GM12864 (cell line): ENCODE measurements at places on chromosomes 11 and 22.

GRCh38 chr11:129598378-129598777 is 217.3 kb upstream of the TMEM45B start:
- no peak for DNase-seq

DNA sequence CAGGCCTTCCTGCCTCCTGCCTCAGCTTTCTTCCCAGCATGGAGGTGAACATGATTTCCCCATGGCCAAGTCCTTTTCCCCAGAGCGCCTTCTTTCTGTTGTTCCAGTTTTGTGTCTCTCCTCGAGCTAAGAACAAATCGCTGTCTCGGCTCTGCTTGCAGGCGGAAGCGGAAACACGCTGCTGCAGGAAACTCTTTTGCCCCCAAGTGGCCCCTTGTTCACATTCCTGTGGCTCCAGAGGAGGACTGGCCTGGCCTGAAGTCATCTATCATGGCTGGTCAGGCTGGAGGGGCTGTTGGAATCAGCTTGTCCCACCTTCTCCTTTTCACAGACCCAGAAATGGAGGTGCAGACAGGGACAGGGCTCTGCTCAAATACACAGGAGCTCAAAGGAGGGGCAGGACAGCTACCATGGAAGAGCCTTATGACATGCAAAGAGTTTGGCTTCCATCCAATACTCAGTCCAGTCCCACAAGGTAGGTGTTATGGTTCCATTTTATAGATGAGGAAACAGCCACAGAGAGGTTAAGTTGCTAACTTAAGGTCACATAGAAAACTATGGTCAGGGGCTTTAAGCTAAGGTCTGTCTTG is 182.2 kb upstream of the SYT13 start:
- no peak for DNase-seq

GRCh38 chr22:26707581-26707980 is 50.2 kb downstream of the MIAT start:
- DNase-seq, result no peak

DNA sequence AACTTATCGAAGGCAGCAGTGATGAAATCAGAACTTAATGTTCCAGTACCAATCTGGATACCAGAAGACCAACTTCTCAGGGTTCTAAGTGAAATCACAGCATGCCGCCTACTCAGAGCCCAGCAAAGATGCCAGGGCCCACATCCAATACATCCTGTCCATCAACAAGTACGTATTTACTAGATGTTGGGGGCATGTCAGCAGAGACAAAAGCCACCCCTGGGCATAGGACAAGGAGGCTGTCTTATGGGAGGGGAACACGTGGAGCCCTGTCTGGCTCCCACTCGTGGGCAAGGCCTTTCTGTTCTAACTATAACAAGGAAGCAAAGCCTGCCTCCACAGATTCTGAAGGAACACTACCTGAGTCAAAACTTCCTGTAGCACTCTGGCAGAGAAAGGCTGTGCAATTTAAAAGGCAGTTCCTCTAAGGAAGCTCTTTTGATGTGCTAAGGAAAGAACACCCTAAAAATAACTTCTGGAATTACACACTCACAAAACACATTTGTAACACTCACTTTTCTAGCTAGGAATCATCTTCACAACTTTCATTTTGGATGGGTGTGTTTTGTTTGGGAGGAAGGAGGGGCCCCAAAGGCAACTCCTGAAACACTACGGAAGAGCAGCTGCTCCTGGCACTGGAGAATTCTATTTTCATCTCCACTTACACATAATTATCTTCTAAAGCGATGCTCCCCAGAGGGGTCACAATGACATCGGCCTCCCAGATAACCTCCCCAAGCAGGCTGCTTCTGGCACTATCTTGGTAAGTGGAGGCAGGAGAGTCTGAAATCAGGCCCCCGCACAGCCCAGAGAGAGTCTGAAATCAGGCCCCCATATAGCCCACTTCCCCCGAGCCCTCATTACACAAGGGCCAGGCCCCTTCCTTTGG is 14.2 kb downstream of the SMCO4 start:
- no peak for DNase-seq

- no peak for DNase-seq
Observed at GRCh38 chr11:96173422-96173821, 169.6 kb downstream of the MAML2 start.

GRCh38 chr11:96961931-96962330 is 572.1 kb downstream of the JRKL start:
- DNase-seq, result no peak

DNA sequence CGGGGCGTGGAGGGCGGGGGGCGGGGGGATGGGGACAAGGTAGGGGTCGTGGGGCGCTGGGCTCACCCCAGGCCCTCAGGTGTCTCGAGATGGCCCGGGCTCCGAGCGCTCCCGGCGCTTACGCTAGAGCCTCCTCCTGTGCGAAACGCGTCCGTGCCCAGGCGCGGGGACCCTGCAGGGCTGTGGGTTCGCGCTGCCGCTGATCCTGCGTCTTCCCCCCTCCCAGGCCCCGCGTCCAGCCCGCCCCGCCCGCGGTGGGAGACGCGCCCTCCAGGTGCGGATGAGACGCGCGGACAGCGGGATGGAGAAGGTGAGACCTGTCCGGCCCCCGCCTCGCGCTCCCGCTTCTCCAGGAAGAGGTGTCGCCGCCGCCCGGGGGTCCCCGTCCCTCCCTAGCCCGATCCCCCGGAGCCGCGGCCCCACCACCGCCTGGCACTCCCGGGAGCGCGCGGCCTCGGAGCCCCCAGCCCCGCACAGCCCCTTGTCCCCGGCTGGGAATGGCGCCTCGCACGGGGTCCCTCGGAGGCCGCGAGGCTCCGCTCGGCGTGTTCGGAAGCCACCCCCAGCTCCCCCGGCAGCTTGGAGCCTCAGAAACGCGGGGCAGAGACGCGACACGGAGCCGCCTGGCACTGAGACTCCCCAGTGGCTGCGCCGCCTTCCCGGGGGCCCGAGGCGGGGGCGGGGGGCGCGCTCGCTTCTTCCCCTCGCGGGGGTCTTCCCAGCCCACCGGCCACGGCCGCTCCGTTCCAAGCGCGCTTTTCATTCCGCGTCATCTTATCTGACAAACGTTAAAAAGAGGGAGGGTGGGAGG is 27.6 kb upstream of the TOLLIP start:
- DNase-seq, result no peak

GRCh38 chr11:19723572-19724342 is 11.1 kb downstream of the NAV2 start:
- no peak for DNase-seq

GRCh38 chr11:92550411-92550810 is 325.8 kb downstream of the FAT3 start:
- no peak for DNase-seq

DNA sequence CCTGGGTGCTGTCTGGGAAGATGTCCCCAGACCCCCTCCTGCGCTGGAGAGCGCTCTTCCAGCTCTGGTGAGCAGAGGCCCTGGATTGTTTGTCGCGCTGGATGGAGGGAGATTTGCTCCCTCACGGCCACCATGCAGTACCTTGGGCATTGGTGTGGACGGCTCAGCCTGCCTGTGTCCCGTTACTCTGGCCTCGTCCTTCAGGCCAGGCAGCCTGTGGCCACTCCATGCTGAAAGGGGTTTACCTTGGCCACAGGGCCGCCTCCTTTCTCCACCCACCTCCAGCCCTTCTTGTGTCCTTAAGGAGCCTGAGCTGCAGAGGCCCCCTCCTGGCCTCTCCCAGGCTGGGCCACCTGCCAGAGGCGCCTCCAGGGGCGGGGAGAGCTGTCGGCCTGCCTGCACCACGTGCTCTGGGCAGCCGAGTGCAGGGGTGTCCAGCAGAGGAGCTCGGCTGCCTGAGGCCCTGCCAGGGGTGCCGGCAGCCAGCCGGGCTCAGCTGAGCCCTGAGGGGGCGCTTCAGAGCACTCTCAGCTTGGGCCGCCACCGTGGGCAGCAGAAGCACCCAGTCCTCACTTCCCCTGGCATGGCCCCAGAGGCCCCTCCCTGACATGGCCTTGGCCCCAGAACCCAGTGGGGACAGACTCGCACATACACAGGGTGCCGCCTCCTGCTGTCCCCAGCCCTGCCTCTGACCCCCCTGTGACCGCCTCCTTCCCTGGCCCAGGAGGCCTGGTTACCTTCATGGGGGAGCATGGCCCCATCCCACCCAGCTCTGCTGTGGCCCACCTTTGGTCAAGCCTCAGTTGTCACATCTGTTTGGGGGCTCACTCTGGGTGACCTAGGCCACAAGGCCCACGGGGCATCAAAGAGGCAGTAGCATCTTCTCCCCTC is 3.4 kb downstream of the CCND1 start:
- DNase-seq, result no peak

- no peak for DNase-seq
Observed at GRCh38 chr11:9664276-9665171, 647 bp downstream of the SWAP70 start.

- no peak for DNase-seq
Observed at GRCh38 chr11:67371189-67371910, 2.0 kb downstream of the CLCF1 start.

DNA sequence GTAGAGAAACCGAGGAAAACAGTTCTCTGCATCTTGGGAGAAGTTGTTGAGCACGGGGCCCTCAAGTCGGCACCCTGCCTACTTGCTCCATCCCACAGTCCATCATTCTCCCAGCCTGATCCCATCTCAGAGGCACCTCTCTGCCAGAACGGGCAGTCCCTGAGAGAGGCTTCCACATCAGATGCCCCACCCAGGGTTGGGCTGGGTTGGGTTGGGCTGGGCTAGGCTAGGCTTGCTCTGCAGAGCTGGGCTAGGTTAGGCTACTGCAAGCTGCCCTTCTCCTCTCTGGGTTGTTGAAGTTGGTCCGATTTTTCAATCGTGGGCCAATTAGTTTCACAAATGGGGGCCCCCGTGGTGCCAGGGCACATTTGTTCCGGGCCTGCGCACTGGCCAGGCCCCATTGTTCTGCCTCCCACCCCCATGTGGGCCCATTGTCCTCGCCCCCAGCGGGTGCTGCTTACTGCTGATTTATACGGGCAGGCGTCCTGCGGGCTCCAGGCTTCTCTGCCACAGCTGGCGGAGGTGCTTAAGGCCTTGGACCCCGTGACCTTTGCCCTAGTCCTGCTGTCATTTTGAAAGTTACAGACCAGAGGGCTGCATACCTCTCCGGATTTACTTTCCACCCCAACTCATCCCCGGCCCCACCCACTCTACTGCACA is 63.7 kb upstream of the NNMT start:
- no peak for DNase-seq

GRCh38 chr22:35572556-35572955 is 31.9 kb downstream of the RASD2 start:
- no peak for DNase-seq

GRCh38 chr22:47207846-47208554 is 445.6 kb downstream of the TBC1D22A start:
- no peak for DNase-seq

DNA sequence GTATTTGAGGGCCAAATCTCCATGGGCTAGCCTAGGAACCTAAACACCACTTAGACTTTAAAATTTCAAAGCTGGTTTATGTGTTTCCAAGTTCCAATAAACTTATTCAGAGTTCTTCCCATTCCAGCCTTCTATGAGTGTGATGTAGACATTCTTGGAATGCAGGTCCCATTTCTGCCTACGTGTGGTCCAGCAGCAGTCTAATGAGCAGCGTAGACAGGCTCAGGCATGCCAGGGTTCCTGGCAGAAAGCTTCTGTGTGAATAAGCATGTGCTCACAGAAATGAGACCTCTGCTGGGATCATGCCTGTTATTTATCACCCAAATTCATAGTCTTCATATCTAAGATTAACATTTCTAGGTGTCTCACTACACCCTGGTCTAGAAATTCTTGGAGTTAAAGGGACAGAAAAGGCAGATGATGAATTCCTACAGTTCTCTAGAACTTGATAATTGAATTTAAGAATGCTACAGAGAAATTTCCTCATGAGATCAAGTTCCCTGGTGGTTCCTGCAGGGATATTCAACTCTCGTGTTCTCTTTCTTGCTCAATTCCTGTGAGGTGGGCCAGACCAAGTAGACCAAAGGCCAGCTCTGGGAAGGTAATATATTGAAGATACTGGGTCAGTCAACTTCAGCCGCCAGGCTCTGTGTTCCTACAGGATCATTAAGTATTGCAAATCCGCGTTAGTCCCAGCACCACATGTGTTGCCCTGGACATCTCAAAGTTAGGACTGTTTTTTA is 17.6 kb downstream of the RNF185 start:
- DNase-seq, result no peak

DNA sequence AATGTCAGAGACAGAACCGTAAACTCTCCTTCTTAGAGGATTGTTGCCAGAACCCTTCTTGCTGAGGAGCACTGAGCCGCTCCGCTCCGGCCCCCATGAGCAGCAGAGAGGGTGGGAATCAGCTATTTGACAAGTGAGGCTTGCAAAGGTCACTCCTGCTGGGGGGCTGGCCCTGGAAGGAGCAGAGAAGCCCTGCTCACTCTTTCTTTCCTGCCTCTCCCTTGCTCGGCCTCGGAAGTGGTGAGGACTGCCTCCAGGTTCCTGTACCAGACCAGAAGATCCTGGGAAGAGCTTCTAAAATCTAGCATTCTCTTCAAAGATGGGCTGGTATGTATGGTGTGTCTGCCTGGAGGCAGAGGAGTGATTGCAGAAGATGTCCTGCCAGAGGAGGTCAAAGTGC is 168.6 kb upstream of the NECTIN1 start:
- DNase-seq, result no peak
